ENCODE measurements at places on chromosomes 6 and 20. TPM values are rescaled to one million over a fixed set of nuclear protein-coding genes. Genes with fewer than 3 reads are reported as not detected.

Gene LY6G5C
- 2.2 TPM for total RNA-seq

Gene SIRPD
- total RNA-seq: not detected

Gene DNAAF9
- 6.7 TPM for total RNA-seq

Gene ACOT8
- 40.3 TPM for total RNA-seq

Gene HLA-DMA
- 2.7 TPM for total RNA-seq

Gene FLRT3
- total RNA-seq: 1.5 TPM

Gene SRMS
- not detected for total RNA-seq

Gene ZSCAN23
- total RNA-seq: 1.5 TPM

Gene C6orf15
- total RNA-seq: not detected

Gene PSORS1C2
- not detected for total RNA-seq

Gene SPEF1
- total RNA-seq: 0.15 TPM

Gene CST4
- not detected for total RNA-seq

Gene C4B
- 1.5 TPM for total RNA-seq

Gene NRN1
- total RNA-seq: not detected

Gene THEMIS
- under 0.01 TPM for total RNA-seq

Gene SMIM28
- total RNA-seq: not detected

Gene ZNF217
- 12.1 TPM for total RNA-seq

Gene TRIM40
- not detected for total RNA-seq
